ENCODE measurements at places on chromosomes 12 and 14.

- no peak for DNase-seq
These were observed 38.5 kb downstream of the EP400 start for GRCh38 chr12:131988054-131988796.

GRCh38 chr12:132502149-132502881, 12.4 kb downstream of the FBRSL1 start:
- DNase-seq, result no peak

- no peak for DNase-seq
These were observed 6.7 kb upstream of the SLC10A1 start for GRCh38 chr14:69803753-69804152.

- DNase-seq, result no peak
These were observed 165.1 kb upstream of the ATP2B1 start for GRCh38 chr12:89873745-89874144.

DNA sequence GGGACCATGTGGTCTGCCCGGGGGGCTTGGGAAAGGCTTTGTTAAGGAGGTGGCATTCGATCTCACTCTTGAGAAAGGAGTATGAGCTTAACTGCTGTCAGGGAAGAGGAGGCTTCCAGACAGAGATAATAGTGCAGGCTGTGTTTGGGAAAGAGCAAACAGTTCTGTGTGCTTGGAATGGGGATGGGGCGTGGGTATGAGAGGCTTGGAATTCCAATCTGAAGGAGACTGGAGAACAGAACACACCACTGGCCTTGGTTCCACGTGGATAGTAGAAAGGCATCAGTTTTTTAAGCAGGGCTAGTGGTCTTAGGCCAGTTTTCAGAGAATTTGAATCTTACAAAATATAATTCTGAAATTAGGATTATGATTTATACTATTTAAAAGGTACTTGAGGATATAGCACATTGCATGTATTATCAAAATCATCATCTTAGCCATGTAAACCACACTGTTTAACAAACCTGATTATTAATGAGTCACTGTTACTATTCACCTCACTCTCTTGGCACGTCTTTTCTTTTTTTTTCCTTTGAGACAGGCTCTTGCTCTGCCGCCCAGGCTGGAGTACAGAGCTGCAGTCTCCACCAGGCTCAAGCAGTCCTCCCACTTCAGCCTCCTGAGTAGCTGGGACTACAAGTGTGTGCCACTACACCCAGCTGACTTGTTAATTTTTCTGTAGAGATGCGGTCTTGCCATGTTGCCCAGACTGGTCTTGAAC, 38.5 kb upstream of the KCNK13 start:
- DNase-seq, result no peak

- DNase-seq, result no peak
These were observed 15.2 kb downstream of the RASSF3 start for GRCh38 chr12:64625243-64626077.

DNA sequence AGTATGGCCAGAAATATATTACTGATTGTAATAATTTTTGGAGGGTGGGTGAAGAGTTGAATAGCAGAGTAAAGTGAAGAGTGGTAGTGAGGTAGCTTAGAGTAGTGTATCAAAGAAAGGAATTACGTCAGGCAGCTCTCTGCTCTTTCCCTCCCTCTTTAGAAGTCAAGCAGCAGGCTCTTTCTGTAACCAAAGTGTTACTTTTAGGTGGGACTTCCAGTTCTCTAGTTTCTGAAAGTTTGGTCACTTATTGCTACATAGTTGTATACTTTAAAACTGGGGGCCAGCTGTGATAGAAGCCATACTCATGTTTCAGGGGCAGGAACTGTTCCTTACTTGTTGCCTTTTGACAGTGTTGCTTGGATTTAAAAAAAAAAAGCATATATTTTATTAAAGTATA, 30.6 kb downstream of the ATF7IP start:
- DNase-seq, result no peak

DNA sequence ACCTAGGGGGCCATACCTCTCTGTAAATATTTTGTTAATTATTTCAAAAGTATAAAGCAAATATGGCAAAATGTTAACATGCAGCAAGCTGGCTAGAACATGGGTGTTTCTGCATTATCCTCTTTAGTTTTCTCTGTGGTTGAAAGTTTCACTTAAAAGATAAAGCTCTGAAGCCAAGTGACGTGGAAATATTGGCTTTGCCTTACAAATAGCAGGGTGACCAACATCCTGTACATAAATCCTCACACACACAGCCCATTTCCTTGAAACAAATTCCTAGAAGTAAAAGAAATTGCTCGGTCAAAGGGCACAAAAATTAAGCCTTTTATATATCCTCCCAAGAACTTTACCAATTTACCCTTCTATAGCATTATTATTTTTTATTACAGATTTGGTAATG, 10.6 kb upstream of the VWF start:
- DNase-seq, result no peak

- DNase-seq, result no peak
These were observed 7.6 kb upstream of the ACADS start for GRCh38 chr12:120718055-120718454.

GRCh38 chr12:5620896-5621295, 189.0 kb downstream of the NTF3 start:
- no peak for DNase-seq

DNA sequence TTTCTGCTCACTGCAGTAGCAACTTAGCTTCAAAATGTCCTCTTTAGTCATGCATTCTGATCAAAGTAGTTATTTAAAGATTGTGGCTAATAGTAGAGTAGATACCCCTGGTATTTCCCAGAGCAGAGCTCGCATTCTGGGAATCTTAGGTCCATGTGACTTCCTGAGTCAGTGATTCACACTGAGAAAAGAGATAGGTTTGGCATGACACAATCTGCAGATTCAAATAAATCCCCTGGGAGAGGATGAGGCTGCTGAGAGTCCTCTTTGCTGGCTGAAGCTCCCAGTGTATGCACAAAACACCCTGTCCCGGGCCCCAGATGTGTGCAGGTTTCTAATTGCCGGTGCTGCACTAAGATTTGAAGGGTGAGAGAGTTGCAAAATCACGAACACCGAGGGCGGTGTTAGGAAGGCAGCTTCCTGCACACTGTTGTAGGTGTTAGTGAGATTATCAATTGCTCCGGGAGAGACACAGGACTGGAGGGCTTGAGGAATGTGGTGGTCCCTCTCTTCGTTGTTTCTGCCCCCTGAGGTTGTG, 233.2 kb downstream of the NRXN3 start:
- DNase-seq, result no peak

DNA sequence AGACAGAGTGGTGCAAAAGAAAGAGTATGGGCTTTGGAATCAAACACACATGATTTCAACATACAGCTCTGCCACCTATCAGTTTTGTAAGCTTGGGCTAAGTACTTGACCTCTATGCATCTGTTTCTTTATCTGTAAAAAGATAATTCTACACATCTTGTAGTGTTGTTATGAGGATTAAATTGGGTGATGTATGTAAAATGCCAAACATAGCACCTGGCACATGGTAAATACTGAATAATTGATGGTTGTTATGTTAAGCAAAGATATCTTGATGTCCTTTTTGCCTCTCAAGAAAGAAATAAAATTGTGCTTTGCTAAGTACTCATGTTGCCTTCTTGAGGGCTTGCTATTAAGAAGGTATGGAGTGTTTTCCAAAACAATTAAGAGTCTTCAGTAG, 2.3 kb upstream of the CSRP2 start:
- DNase-seq, result no peak

- no peak for DNase-seq
These were observed 67.6 kb downstream of the NOC4L start for GRCh38 chr12:132211816-132212215.

DNA sequence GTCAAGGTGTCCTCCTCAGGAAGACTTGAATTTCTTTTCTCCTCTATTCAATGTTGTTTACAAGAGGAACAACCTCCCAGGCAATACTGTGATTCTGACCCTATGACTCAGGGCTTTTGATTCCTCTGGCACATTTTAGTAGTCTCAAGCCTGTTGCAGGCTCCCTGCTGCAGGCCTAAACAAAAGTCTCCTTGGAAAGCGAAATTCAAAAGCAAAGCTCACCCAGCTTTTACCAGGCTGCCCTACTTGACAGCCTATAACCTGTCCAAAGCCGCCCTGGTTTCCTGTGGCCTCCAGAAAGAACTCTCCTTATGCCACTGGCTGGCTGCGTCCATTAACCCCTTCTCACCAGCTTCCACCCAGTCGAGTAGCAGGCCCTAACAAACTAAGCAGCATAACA, 11.6 kb downstream of the FGD6 start:
- no peak for DNase-seq

DNA sequence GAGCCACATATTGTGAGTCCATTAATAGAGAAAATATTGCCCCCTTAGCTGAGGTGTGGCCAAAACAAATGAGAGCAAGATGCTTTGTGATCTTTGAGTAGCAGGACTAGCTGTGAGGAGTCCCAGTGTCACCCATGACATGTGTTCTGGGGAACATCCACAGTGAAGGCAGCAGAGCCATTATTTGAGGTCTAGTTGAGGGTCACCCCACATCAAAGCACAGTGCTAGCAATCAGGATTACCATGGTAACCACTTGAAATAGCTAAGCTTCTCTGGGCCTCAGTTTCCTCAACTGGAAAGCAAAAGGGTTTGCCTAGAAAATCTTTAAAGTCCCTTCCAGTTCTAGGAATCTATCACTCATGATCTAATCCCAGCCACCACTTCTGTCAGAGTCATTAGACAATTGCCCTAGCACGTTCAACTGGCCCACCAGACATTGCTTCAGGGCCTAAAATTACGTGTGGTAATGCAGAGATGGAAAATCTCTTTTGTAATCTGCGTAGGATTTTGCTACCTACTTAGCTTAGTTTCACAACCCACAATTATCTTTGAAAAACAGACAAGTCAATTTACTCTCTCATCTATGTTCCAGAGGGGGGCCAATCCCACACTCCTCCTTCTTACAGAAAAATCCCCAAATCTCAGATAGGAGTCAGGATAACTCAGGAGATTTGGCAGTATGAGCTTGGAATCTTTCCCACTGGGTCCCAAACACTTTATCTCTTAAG, 251.2 kb upstream of the EGLN3 start:
- no peak for DNase-seq

GRCh38 chr12:6538420-6539313, 4.3 kb downstream of the GAPDH start:
- no peak for DNase-seq

DNA sequence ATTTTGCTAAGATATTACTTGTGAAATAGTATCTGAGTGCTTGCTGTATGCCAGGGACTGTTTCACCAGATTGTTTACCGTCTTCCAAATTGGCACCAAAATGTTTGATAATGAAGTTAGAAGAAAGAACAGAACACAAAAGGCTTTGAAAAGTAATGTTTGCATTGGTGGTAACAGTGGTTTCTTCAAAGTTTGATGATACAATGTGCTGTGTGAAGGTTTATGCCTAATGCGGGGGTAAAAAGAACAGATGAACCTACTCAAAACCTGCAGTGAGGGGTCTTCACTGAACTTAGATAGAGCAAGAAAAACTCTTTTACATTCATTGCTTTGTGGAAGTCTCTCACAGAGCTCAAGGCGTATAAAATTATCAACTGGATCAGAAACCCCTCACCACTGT, 76.2 kb downstream of the PRKCH start:
- DNase-seq, result no peak

DNA sequence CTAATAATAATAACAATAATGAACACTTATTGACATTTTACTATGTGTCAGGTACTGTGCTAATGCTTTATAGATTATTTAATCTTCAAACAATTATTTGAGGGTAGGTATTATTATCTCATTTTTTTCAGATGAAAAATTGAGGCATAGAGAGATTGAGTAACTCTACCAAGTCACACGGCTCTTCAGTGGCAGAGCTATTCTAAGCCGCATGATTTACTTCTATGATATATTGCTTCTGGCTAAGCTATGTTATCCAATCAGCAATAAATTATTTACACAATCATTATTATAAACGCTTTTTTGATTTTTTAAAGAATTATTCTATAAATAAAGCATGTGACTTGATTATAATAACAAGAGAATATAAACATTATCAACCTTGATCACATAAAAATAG, 80.0 kb downstream of the TMEM30B start:
- DNase-seq, result no peak

DNA sequence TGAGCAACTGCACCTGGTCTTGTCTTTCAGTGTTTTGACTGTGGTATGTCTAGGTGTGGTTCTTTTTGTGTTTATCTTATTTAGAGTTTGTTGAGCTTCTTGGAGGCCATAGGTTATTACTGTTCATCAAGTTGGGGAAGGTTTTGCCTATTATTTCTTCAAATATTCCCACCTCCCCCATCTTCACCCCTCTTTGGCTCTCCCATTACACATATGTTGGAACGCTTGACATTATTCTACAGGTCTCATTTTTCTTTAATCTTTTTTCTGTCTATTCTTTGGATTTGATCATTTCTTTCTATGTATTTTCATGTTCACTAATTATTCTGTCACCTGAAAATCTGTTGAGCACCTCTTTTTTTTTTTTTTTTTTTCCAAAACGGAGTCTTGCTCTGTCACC, 16.2 kb downstream of the MAPKAPK5 start:
- no peak for DNase-seq

- no peak for DNase-seq
These were observed 123.2 kb downstream of the PELI2 start for GRCh38 chr14:56241461-56241860.

DNA sequence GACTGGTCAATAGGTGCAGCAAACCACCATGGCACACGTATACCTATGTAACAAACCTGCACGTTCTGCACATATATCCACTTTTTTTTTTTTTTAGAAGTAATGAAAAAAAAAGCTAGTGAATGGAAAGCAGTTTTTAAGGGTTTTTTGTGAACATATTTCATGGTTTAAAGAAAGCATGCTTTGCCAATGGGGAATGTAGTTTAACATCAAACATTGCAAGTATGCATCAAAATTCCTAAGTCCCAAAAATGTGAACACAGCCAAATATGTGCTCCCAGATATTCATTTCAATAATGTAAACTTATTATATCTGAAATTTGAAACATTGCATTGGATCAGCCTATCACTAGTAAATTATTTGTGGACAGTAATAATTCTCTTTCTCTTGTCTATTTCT, 710.4 kb upstream of the FLRT2 start:
- DNase-seq, result no peak

All from activated naive CD4-positive, alpha-beta T cell (primary cell).